ENCODE measurements at places on chromosomes 5 and 9. TPM values are rescaled to one million over a fixed set of nuclear protein-coding genes. Genes with fewer than 3 reads are reported as not detected.

The BTNL9 gene
- total RNA-seq: 9.0 TPM

The CAMK2A gene
- 23.7 TPM for total RNA-seq

The LMX1B gene
- total RNA-seq: not detected

The PALM2AKAP2 gene
- 2.1 TPM for total RNA-seq

The GIN1 gene
- 12.5 TPM for total RNA-seq

The NUDT12 gene
- 12.4 TPM for total RNA-seq

The NR2F1-AS1 gene
- 11.5 TPM for total RNA-seq

The DNM1 gene
- total RNA-seq: 5.0 TPM

The BTNL8 gene
- total RNA-seq: not detected

The SPINK13 gene
- 0.41 TPM for total RNA-seq

The ANAPC2 gene
- 65.6 TPM for total RNA-seq

The IL33 gene
- total RNA-seq: 42.1 TPM

The ENHO gene
- 2.2 TPM for total RNA-seq

The LYRM7 gene
- 4.1 TPM for total RNA-seq

The INSL6 gene
- not detected for total RNA-seq

The CNTLN gene
- 12.6 TPM for total RNA-seq

The PTGDS gene
- 61.7 TPM for total RNA-seq

The BARHL1 gene
- not detected for total RNA-seq

Data from uterus (tissue), 4 donors.